Lower lobe of right lung (tissue), 2 donors: ENCODE measurements at places on chromosomes 1 and 21.
A peak's percentile ranks its signal among the peaks of the same experiment; 100 is the strongest.

- no peak for DNase-seq
Observed at GRCh38 chr1:184426278-184426674, 39.4 kb downstream of the C1orf21 start.

DNA sequence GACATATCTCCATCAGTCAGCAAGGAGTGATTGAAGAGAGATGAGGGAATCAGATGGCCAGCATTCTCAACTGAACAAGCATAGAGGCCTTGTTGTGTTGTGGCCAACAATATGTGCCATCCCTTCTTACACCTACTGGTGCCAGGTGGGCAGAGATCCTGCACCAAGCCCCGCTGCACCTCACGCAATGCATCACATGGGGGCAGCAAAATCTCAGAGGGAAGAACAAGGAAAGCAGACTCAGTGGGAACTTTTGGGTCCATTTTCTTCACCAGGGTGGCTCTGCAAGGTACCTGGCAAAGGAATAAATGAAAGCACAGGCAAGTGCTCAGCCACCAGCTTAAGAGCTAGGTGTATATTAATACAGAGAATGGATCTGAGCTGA lies 33.2 kb downstream of the HSD3B2 start:
- no peak for DNase-seq

- no peak for DNase-seq
Observed at GRCh38 chr1:160124705-160125478, 9.3 kb downstream of the ATP1A2 start.

DNA sequence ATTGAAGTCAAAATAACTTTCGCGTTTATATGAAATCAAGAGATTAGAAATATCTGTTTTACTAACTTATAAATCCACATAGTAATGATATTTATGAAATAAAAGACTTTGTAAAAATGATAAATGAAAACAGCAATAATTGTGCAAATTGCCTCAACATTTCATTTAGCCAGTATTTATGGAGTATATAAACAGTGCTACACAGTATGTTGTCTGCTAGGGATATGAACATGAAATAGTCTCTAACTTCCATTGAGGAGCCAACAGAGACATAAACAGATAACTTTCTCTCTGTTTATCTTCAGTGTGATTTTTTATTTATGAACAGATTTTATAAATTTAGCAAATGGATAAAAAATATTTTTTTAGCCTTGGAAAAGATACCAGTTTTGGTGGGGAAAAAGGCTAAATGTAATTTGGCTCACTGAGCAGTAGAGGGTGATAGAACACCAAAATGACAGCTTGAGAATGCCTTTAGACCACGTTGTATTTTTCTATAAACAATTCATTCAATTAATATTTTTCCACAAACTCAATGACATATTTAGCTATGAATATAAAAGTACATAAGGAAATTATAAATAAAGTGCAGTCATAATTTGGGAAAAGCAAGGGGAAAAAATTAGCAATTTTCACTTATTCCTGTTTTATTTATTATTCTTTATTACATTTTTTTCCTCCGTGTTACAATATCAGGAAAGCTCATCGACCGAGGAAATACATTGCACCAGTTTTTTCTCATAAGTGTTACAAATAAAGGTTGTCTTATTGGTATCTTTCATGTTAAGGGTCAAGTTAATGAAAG lies 47.5 kb upstream of the EEIG2 start:
- no peak for DNase-seq

DNA sequence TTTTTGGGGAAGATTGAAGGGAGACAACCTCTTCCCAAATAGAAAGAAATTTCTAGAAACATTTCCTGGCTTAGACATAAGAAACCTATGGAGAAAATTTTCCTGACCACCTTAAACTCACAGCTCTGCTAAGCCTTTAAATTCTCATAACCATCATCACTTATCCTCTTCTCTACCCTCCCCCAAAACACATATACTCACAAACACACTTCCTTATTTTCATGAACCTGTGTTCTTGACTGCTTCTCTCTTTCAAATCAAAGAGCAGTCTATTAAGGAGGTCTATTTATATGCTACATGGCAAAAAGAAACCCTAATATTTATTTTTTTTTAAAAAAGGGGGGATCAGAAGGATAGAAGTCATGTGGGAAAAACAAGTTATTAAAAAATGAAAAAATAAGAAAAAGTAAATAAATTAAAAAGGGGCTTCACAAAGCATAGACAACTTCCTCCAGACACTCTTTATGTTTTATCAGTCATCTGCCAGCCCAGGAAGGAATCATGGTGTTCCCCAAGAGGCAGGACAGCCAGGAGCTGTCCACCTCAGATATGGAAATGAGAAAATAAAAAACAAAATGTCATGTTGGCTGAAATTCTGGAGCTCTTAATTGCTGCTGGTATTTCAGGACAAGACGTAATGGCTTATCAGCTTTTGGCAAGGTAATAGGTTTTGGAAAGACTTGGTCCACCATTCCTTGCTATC lies 12.8 kb upstream of the RGS2 start:
- no peak for DNase-seq

DNA sequence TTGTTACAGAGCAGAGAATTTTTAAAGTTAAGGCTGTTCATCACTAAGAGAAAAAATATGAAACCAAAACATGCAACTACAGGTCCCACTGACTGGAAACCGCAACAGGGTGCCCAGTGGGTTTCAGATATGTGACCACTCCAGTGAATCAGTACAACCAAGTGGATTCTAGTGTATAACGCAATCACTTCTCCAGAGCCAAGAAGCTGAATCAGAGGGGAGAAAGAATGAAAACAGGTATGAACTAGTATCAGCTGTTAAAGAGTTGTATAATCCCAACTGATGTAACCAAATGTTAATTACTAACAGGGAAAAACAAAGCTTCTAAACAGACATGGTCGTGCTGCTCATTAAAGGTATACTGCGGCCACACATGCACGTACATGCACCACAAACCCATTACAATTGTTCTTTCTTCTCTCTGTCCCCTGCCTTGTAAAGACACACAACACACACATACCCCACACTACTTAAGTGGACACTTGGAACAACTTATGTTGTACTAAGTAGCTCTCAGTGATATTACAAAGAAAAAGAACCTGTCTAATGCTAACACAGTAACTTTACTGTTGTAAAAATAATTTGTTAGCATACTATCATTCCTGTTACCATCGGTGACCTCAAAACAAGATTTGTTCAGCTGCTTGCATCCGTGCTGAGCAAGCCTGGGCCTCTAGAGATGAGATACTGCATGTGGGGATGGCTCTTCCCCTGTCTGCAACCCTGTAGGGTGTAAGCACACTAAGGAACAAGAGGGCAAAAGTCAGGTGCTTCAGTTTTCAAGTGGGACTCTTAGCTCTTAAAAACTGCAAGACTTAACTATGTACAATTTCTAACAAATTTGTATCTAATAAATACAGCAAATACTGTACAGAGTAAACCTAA lies 74.2 kb downstream of the PTPN14 start:
- no peak for DNase-seq

GRCh38 chr1:207894704-207895103 lies 16.2 kb downstream of the CD34 start:
- no peak for DNase-seq

DNA sequence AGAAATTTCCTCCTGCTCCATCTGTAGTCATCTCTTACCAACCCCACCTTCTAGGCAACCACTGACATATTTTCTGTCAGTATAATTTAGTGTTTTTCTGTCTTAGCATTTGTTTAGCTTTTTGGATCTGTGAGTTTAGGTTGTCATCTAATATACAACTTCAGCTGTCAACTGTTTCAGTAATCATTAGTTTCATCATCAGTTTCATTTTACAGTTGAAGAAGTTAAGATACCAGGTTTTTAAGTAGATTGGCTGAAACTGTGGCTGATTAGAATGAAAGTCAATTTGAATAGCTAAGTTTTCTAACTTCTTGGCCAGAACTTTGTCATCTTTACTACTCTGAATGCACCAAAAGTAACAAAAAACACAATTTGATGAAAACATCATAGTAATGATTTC lies 1957.3 kb downstream of the NCAM2 start:
- DNase-seq: no peak

GRCh38 chr1:207861442-207862177 lies 49.3 kb downstream of the CD34 start:
- DNase-seq: no peak

GRCh38 chr1:3036447-3037280 lies 15.4 kb downstream of the ACTRT2 start:
- DNase-seq: no peak

- DNase-seq: peak; percentile 69
Observed at GRCh38 chr1:181089017-181089675, 646 bp downstream of the IER5 start.
